ENCODE measurements at places on chromosomes 7 and 10.

DNA sequence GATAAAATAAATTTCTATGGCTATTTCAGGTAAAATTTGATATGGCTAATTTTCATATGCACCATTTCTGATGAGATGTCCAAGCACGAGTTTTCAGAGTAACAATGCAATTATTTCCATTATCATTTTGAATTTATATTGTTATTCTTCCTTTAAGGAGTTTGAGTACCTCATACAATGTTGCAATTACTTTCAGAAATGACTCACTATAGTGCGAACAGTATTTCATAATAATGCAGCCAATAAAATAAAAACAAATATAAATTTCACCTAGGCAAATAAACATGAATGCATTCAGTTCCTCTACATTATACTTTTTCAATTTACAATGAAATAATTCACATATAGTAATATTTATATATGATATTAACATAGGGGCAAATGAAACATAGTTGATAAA lies 78.8 kb upstream of the LRRN3 start:
- DNase-seq = no peak

GRCh38 chr7:38318803-38319416 lies 45.5 kb upstream of the TARP start:
- no peak for DNase-seq

DNA sequence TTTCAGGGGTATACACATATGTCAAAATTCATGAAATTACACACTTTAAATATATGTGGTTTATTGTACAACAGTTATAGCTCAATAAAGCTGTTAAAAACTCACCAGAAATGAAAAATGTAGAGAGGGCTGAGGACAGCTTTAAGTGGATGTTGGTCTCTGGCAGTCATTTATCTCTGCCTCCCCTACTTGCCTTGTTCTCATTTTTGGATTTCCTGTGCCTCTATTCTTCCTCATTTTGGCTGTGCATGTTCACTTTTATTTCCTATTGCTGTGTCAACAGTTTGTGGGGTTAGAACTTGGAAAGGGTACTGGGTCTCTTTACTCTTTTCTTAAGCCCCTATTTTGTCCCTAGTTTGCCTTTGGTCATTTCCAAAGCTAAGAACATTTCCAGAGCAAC lies 18.6 kb upstream of the MEST start:
- no peak for DNase-seq

DNA sequence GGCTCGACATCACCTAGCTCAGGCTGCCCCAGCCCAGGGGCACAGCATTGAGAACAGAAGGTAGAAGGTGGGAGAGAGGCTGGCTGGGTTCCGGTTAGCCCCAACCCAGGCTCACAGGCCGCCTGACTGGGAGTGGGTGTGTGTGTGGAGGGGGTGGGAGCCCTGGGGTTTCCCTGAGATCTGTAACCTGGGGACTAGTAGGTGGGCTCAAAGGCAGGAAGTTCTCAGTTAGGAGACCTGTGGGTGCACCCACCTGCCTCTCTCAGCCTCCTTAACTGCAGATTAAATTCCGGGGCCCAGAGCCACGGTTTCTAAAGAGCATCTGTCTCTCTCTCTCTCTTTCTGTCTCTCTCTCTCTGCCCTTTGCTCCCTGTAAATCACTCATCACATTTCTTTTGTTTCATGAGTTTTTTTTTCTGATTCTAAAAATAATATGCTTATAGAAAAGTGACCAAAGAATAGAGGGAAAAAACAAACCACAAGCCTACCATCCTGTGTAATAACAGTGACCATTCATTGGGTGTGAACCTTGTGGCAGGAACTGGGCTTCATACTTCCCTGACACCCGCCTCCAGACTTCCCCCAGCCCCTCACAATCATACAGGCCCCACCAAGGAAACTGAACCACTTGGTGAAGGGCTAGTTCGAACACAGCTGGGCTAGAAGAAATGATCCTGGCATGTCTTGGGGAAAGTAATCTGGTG lies 83.4 kb upstream of the SMNDC1 start:
- peak; percentile 11 for DNase-seq

GRCh38 chr10:22825841-22826240 lies 102.0 kb upstream of the ARMC3 start:
- DNase-seq = no peak

GRCh38 chr10:20596065-20596755 lies 300.9 kb downstream of the NEBL start:
- no peak for DNase-seq

GRCh38 chr7:91800389-91800788 lies 80.1 kb downstream of the MTERF1 start:
- no peak for DNase-seq

DNA sequence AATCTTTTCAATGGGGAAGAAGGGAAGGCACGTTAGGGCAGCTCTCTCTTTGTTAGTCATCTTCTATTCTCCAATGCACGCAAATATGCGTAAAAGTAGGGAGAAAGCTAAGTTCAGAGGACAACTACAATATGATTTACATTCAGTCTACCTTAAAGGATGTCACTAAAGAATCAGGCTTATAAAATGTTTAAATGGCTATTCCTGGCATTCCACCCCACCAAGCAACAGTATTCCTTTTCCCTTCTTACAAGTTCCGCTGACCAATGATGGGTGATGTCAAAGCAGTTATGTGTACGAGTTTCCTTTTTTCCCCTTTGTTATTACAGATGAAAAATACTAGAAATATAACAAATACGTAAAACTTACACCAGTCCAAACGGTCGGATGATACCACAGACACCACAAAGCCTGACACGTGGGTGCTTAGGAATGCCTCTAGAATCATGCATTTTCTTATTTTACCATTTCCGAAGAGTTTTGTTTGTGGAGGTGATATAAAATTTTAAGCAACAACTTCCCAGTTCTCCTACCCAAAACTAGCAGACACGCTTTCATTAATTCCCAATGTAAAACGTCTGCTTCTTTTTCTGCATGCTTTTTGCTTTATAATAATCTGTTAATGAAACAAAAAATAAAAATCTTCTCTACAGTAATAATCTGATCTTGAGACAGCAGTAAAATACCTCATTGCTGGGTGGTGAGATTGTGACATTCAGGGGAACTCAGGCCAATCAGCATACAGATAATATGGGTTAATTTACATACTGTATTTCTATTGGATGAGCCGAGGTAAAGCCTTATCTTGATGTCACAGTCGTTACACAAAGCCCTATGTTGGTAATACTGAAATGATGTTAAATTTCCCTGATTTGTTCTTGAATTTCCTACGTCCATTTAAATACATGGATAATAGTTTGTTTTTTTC lies 708 bp upstream of the GPR85 start:
- DNase-seq = no peak

DNA sequence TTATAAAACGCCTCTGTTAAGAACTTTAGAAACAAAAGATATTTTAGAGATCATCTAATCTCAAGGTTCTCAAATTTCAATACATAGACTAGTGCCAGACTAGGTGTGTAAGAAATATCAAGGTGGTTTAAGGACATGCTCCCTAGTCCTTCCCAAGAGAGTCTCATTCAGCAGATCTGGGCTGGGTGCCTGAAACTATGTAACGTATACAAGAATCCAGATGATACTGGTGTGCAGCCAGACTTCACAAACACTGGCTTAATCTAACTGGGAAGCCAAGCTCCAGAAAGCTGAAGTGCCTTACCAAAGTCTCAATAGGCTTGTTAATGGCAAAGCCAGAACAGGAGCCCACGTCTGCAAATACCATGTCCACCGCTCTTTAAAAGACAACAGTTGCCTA lies 105.0 kb upstream of the AMPH start:
- no peak for DNase-seq

GRCh38 chr10:44058259-44058658 lies 326.6 kb downstream of the CXCL12 start:
- DNase-seq = no peak

GRCh38 chr7:48938539-48939295 lies 14.4 kb downstream of the CDC14C start:
- DNase-seq = no peak

- DNase-seq = no peak
These were observed 77.3 kb upstream of the SAMD8 start for GRCh38 chr10:75034131-75034512.

GRCh38 chr10:117546581-117547015 lies 4.1 kb downstream of the EMX2 start:
- no peak for DNase-seq

GRCh38 chr7:106041140-106041717 lies 70.9 kb downstream of the SYPL1 start:
- DNase-seq = peak; percentile 30

- DNase-seq = no peak
These were observed 282.3 kb downstream of the TFEC start for GRCh38 chr7:115748123-115748738.

GRCh38 chr10:103648251-103648635 lies 154.7 kb downstream of the NEURL1 start:
- DNase-seq = no peak

GRCh38 chr10:22713853-22714478 lies 412 bp downstream of the PIP4K2A start:
- DNase-seq = peak; percentile 59

- DNase-seq = no peak
These were observed 32.4 kb upstream of the PWWP2B start for GRCh38 chr10:132364594-132364970.

- no peak for DNase-seq
These were observed 374.6 kb upstream of the ADARB2 start for GRCh38 chr10:2111965-2112364.

- no peak for DNase-seq
These were observed 103.0 kb downstream of the CELF2 start for GRCh38 chr10:11120711-11121110.

GRCh38 chr10:130631142-130632096 lies 495.2 kb downstream of the GLRX3 start:
- DNase-seq = no peak

- DNase-seq = no peak
These were observed 3.5 kb downstream of the POLR3A start for GRCh38 chr10:78025685-78026364.

DNA sequence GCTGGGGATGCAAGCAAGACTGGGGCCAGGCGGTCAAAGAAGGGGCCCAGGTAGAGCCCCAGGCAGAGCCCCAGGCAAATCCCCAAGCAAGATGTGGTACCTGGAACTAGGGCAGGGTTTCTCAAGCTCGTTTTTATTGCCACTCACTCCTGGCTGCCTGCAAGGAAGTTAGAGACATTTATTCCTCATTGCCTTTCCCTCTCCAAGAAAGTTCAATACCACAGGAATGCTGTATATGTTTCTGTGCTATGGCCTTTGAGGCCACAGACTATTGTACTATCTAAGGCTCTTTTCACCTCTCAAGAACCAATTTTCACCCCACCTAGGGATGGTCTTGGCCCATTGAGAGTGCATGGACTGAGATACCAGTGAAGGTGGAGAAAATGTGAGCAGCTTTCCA lies 71.3 kb downstream of the TACC2 start:
- DNase-seq = no peak

DNA sequence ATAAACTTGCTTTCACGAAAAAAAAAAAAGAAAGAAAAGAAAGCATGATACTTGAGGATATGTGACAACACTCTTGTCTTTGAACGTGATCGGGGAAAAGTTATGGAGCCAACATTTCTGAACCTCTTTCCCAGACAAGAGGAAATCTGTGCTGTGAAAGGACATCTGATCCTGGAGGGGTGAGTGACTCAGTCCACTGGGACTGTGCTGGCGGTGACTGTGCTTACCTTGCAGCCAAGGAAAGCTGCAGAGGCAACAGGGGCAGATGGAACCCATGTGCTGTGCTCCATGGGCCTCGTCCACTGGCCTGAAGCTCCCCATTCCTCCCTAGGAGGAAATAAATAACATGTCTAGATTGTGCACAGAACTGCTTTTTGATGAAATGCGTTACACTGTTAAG lies 116.5 kb upstream of the RAB11FIP2 start:
- DNase-seq = no peak

DNA sequence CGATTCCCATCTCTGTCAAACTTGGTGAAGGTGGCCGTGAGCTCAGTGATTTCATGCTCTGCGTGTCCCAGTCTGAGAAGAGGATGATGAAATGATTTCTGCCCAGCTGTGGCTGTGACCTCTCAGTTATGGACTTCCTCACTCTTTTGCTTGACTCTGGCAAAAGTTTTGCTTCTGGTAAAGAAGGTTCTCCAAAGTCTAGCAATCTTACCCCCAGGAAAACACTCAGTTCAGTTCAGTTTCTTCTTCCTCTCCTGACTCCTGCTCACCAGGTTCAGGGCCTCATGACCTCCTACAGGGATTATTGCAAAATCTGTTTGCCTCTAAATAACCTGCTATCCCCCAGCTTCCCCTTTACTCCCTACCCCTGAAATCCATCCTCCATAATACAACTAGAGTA lies 4.9 kb upstream of the BLOC1S2 start:
- no peak for DNase-seq

DNA sequence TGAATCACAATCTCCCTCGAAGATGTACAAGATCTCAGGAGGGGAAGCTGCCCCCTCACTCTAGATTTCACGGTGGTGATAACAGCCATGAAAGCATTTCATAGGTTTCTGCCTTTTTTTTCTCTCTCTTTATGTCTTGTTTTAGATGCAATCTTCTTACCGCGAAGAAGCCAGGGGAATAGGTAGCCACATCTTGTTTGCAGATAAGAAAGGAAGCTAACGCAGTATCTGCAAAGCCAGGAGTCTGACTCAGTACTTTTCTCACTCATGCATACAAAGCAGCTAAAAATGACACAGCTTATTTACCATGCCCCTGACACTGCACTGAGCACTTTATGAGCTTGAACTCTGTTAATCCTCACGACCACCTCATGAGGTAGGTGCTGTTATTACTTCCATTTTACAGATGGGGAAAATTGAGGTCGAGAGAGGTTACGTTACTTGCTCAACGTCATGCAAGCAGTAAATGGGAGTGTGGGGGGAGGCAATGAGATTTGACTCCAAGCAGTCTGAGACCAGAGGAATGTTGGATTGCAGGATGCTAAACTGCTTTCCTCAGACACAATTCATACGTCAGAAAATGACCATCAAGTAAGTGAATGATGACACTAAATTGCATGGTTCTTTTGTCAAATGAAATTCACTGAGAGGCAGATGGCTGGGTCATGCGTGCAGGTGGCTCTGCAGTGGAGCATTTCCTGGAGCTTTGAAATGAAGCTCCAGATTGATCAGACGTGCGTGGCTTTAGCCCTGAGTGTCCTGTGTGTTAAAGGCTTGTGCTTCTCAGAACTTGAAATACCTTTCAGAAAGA lies 3.3 kb downstream of the MAP3K8 start:
- DNase-seq = peak; percentile 61

- no peak for DNase-seq
These were observed 929 bp downstream of the GBF1 start for GRCh38 chr10:102246261-102246660.

GRCh38 chr10:19656420-19657042 lies 159.7 kb upstream of the PLXDC2 start:
- no peak for DNase-seq

GRCh38 chr7:36448781-36449379 lies 59.2 kb downstream of the ANLN start:
- DNase-seq = no peak

GRCh38 chr10:131847241-131847783 lies 53.5 kb upstream of the PPP2R2D start:
- DNase-seq = no peak

- no peak for DNase-seq
These were observed 279.9 kb downstream of the NEBL start for GRCh38 chr10:20616918-20617810.

GRCh38 chr10:89646889-89647657 lies 2.0 kb upstream of the PANK1 start:
- DNase-seq = no peak

All from CD4-positive, alpha-beta memory T cell (primary cell).